ENCODE measurements at places on chromosomes 2 and 18.

GRCh38 chr2:8436585-8436984 is 245.3 kb upstream of the ID2 start:
- no peak for DNase-seq

GRCh38 chr2:69376403-69376802 is 10.6 kb downstream of the GFPT1 start:
- no peak for DNase-seq

- DNase-seq, result no peak
Observed at GRCh38 chr18:34696671-34697070, 13.4 kb upstream of the DTNA start.

DNA sequence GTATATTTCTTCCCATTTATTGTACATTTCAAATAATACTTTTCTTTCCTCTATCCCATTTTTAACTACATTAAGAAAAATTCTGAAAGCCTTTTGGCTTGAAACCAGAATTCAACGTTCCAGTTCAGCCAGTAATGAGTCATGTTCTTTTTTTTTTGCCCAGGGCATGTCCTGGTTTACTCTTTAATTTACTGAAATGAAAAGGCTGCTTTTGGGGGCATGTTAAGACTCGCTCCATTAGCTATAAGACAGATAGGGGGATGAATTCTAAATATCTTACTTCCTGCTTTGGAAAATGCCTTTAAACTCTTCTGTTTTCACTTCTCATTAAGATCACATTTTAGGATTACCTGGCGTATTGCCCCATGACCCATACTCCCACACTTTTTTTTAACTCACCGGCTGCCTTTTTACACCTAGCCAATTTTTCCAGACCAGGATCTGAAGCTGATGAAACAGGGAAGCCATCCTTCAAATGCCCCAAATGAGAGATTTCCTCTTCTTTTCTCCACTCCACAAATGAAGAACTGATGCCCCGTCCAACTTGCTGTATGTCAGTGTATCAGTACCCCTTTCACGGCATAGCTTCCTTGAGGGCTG is 585 bp downstream of the ABCA12 start:
- no peak for DNase-seq

- DNase-seq, result no peak
Observed at GRCh38 chr2:210584834-210585233, 28.4 kb downstream of the CPS1 start.

GRCh38 chr2:21372654-21373053 is 248.9 kb downstream of the TDRD15 start:
- DNase-seq, result no peak

DNA sequence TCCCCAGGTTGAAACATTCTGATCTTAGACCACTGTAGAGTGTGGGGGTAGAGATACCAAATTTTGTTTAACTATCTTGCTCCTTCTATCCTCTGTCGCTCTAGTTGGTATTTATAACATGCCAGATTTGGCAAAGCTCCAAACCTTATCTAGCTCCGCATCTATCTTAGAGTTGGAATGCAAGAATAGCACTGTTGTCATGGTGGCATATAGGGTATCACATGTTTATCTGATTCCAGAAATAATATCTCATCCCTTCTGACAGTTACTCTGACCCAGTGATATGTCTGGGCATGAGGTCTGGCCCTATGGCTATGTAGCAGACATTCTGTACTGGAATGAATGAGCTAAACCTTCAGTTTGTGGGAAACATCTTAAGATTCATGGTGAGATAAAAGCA is 51.7 kb downstream of the CABYR start:
- no peak for DNase-seq

DNA sequence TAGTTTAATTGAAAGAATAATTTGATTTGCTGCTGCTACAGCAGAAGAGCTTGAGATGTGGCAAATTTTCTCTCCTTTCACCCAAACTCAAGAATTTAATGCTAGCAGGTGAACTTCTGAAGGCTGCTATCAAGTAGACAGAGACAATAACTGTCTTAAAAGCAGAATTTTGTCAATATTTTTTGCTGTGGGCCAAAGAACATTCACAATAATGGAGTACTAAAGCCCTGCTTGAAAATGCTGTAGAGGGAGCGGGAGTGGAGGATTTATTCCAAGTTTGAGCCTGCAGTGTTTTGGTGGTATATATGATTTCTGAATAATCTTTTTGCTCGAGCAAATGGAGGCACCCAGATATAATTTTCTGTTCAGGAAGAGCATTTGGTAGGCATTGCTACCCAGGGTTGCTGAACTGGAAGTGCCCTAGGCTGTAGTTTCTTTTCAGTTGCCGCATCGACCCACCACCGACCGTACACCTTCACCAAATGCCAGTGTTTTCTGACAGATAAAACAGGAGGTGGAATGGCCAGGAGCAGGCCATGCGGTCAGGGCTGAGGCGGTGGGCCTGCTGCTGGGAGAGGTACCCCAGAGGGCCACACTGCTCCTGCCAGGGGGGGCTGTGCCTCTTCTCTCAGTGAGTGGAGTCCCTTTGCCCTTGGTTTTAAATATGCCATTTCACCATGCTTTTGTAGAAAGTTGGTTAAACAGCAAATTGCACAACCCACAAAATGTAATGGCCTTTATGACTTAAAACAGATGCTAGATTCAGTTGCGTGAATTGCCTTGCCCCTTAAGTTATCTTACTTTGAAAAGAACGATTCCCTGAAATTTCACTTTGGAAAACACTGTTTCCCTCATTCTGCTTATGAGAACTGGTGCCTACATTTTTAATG is 36.4 kb downstream of the TSHZ1 start:
- no peak for DNase-seq

DNA sequence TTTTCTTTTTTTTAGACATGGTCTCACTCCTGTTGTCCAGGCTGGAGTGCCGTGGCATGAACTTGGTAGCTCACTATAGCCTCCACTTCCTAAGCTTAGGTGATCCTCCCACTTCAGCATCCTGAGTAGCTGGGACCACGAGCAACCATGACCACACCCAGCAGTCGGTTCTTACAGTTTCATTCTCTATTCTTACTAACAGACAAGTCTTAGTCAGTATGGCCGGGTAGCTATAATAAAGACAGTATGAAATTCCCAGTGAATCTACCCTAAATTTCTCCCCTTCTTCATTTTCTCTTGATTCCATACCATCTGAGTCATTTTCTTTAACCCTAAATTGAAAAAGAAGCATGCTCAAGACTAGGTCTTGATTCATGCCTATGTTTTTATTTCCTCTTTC is 775.3 kb upstream of the NRXN1 start:
- DNase-seq, result no peak

- no peak for DNase-seq
Observed at GRCh38 chr2:212001325-212001724, 537.3 kb downstream of the ERBB4 start.

GRCh38 chr18:28961669-28962228 is 784.8 kb upstream of the CDH2 start:
- DNase-seq, result no peak

GRCh38 chr2:39059366-39059952 is 61.4 kb downstream of the SOS1 start:
- DNase-seq, result no peak

DNA sequence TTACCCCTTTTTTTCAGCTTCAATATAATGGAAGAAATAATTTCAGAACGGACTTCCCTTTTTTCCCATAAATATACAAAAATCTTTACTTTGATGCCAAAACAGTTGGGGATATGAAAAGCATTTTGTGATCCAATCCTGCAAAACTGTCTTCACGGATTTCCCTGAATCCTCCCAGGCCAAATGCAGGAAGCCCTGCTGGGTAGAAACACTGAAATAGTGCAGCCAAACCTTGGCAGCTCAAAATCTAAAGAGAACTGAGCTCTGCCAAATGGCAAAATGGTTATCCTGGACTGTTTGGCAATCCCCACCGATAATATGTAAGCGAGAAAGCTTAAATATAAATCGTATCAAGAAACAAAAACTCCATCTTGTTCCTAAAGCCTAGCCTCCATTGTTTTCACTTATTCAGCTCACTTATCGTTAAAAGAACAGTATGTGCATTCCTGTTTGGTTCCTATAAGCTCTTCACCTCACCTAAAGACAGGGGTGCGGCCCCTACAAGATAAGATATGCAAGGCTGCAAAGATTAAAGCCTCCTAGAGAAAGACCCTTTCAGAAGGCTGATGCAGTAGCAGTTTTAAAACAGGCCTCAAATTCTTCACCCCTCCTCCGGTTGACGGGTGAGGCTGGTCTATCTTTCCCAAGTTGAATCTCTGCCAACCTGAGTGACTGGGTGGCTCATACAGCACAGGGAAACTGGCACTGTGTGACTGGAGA is 48.6 kb downstream of the LAMA1 start:
- no peak for DNase-seq

- no peak for DNase-seq
Observed at GRCh38 chr2:40120026-40120425, 331.9 kb downstream of the SLC8A1 start.

GRCh38 chr2:37657471-37657870 is 14.0 kb downstream of the CDC42EP3 start:
- DNase-seq, result no peak

- DNase-seq, result no peak
Observed at GRCh38 chr2:239169311-239170048, 231.3 kb downstream of the HDAC4 start.

DNA sequence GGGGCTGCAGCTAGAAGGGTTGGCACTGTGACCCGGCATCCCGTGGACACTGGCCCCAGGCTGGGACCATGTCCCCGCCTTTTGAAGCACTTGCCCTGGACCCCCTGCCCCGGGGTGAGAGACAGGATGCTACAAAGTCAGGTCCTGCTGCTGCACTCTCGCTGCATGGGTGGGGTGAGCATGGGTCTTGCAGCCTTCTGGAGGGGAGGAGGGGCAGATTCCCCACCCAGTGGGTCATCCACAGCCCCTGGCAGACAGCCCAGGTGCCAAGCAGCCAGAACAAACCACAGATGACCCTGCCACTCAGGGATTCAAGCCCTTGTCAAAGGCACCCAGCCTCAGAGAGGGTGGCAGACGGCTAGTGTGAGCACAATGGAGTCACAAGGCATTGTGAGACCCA is 5.7 kb upstream of the NMUR1 start:
- DNase-seq, result no peak

DNA sequence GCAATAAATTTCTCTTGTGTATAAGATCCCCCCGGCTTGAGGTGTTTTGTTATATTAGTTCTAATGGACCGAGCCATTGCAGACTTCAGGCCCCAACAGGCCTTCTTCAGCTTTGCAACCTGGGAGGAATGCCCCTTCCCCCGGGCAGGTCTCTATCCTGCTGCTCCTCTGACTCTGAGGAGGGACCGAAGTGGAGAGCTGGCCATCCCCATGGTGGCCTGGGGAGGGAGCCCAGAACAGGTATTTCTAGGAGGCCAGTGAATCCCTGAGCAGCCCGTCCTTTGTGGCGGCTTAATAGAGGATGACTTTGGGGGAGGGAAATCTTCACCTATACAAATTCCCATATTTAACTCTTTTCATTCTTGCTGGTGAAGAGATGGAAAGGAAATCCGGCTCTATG is 715.8 kb upstream of the SOX11 start:
- no peak for DNase-seq

- no peak for DNase-seq
Observed at GRCh38 chr18:44759925-44760342, 79.2 kb downstream of the SETBP1 start.

DNA sequence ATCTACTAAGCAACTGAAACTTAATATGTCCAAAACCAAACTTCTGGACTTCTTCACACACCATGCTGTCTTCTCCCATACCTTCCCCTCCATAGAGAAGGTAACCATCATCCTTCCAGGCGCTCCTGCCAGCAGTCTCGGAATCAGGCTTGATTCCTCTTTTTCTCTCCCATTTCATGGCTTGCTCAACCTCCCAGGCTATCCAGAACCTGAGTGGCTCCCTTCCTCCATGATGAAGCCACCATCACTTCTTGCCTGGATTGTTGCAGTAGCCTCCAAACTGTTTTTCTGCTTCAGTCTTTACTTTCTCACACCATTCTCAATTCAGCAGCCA is 40.1 kb upstream of the NDUFV2 start:
- DNase-seq, result no peak

DNA sequence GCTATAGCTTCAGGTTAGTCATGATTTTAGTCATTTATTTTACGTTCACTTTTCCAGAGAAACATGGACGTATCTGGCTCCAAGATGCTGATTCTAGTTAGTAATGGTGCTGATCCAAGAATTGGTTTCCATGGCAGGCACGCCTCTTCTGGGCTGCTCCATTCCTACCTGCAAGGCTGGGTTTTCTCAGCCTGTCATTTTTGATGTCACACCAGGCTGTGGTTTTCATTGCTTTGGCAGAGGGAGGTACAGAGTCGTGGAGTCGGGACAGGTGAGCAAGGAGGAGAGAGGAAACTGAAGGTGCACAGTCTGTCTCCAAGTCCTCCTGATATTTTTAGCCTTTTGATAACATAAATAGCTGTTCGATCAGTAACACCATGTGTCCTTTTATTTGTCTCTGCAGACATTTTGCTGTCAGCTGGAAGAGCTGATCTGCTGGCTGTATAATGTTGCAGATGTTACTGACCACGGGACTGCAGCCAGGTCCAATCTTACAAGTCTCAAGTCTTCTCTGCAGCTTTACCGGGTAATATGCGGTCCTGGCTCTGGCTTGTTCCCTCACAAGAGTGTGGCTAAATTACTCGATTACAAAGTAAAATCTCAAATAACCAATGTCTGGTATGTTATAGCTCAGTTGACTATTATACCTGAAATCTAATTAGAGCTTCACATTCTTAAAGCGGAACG is 17.8 kb downstream of the CEP68 start:
- DNase-seq, result no peak

DNA sequence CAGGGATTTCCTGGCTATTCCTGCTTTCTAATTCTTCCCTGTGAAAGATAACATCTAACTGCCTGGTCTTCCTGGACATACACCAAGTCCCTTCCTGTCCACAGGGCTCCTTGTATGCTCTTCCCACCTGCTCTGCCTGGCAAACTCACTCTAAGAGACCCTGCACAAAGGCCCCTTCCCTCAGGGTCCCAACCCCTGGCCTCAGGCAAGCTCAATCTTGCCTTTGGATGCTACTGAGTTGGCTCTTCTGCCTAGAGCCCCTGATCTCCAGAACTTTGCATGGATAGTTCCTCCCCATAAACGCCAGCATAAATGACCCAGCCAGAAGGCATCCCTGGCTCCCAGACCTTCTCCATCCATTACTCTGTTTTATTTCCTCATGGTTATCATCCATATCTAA is 98.3 kb upstream of the OTOS start:
- no peak for DNase-seq

- DNase-seq, result no peak
Observed at GRCh38 chr2:67471681-67472080, 74.5 kb downstream of the ETAA1 start.

GRCh38 chr2:16561676-16562075 is 104.0 kb downstream of the CYRIA start:
- DNase-seq, result no peak

All from effector CD4-positive, alpha-beta T cell (primary cell).